ENCODE measurements at places on chromosomes 11 and 22. TPM values are rescaled to one million over a fixed set of nuclear protein-coding genes. Genes with fewer than 3 reads are reported as not detected.

- DNase-seq, result no peak
These were observed 64.8 kb downstream of the RPUSD4 start for GRCh38 chr11:126146454-126147192.

DNA sequence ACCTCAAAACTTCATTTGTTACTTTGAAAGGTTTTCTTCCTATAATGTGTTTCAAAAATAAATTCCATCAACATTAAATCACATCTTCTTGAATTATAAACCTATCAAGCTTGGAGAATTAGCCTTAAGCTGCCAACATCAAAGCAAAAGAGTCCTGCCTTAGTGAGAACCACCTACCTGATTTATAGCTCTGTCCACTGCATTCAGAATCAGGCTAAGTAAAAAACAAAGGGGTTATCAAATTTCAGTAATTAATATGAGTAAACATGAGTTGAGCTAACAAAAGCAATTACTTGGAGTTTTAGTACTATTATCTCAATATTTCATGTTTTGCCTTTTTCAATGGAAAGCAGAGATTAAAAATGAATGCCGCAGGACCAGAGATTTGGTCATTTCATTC lies 73.9 kb downstream of the CADM1 start:
- DNase-seq, result no peak

DNA sequence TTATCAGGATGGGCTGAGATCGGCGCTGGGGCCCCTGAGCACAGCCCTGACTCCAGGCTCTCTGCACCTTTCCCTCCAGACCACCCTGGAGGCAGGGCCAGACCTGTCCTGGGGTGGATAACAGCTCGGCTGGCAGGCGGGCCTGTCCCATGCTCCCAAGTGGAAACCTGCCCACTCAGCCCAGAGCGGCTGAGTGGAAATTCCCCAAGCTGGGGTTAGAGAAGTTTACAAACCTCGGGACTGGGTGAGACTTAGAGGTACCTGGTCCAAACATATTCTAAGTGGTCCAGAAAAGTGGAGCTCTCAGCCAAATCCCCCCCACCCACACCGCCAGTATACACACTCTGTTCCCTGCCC lies 4.8 kb upstream of the FXYD2 start:
- no peak for DNase-seq

- no peak for DNase-seq
These were observed 32.2 kb downstream of the RPL3 start for GRCh38 chr22:39287076-39287725.

Gene CFAP300
- polyA plus RNA-seq, result 10.6 TPM

Gene SMDT1
- polyA plus RNA-seq, result 113 TPM

DNA sequence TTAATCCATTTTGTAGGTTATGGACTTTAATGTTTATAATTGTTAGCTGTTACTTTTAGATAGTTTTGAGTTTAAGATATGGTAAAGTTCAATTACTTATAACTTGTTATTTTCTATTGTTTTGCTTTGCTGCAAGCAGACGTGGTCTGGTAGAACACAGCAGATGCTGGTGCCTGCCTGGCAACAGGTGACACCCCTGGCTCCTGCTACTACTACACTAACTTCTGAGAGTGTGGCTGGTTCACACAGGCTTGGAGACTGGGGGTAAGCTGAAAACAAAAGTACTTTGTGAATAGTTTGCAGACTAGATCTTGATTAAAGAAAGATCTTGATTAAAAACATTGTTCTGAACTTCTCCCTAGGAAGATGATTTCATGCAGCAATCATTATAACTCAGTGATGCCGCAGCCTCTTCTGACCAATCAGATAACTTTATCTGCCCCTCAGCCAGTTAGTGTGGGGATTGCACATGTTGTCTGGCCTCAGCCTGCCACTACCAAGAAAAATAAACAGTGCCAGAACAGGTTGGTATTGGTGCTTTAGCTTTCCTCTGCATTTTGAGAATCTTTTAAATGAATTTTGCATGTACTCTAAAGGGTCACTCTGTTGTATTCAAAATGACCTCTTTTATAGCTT lies 90.4 kb downstream of the HIPK3 start:
- DNase-seq, result no peak

DNA sequence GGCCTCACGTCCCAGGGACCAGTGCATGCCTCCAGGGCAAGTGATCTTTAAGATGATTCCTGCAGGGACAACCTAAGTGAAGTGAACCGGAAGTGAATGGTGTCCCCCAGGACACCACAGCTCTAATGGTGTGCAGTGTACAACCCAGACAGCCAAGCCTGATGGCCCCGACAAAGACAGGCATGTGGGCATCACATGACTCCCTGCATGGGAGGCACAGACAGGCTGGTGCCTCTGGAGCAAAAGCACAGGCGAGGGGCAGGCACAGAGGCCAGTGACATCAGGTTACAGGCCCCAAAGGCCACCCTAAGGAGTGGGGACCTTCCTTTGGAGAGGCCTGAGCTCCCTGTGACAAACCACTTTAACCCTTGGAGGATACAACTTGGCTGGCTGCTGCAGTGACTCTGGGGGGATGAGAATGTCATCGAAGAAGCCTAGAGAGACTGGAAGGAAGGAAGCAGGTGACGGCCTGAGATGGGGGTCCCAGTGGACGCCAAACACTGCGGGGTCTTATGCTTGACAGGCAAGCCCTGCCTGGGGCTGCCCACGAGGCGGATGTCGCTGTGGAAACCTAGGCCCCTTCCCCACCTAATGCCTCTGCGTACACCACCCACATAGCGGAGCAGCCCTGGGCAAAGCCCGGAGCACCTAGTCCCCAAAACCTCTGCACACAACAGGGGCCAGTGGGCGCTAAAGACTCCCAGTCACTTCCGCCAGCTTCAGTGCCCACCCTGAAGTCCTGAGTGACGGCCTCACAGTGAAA lies 12.4 kb downstream of the POLR3H start:
- DNase-seq, result no peak

DNA sequence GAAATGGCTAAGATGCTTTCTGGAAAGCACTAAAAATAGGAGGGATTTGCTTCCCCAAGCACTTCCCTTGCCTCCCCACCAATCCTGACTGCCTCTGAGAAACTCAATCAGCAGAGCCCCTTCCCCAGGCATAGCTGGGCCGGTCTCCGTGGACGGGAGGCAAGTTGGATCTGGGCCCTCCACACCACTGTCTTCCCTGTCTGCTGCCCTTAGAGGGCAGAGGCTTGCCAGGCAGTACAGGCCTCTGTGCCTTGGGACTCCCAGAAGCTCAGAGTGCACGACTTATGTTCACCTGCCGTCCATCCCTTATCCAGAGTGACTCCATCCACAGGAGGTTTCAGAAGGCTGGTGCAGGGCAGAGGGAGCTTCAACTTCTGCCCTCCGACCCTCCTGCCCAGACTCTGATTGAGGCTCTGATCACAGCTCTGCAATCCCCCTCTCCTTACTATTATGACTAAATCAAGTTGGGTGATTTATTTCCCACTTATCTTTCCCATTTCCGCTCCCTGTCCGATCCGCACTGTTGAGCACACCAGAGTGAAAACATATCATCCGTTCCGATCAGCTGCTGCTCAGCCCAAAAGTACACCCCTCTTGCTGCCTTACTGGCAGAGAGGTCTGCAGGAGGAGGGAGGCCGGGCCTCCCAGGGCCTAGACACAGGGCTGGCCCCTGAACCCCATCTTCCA lies 71.8 kb downstream of the DSCAML1 start:
- no peak for DNase-seq

Gene OR51M1
- polyA plus RNA-seq, result 0.06 TPM

GRCh38 chr11:81674211-81674610 lies 1059.5 kb downstream of the FAM181B start:
- DNase-seq, result no peak

- no peak for DNase-seq
These were observed 89.5 kb upstream of the B3GAT1 start for GRCh38 chr11:134501406-134502152.

Gene OLFML1
- 54.9 TPM for polyA plus RNA-seq

DNA sequence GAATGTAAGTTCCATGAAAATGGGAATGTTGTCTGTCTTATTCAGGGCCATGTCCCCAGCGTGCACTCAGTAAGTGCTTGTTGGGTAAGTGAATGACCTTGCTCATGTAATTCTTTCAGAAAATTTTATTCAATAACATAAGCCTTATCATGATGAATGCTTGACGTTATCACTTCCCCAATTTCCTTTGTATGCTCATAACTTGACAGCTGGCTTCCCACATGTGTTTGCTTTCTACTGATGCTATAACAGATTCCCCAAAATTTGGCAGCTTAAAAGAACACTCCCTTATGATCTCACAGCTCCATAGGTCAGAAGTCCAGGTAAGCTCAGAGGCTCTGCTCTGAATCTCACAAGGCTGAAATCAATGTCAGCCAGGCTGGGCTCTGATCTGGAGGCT lies 155.8 kb upstream of the POU2AF2 start:
- no peak for DNase-seq

Gene NXPE2
- polyA plus RNA-seq, result 0.22 TPM

Gene FAM180B
- polyA plus RNA-seq, result 0.08 TPM

- DNase-seq, result no peak
These were observed 30.8 kb downstream of the SBF1 start for GRCh38 chr22:50443801-50444625.

DNA sequence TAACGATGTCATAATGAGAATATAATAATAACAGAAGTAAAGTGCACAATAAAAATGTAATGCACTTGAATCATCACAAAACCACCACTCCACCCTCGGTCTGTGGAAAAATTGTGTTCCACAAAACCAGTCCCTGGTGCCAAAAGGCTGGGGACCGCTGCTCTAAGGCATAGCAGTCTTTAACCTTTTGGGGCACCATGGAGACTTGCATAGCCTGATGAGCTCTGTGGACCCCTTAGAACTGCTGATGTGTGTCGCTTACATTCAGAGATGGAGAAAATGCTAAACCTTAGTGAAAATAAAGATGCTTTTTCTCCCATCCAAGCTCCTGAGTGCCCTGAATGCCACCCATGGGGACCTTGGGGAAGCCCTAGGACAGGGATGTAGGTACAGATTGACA lies 87.6 kb upstream of the SEPTIN5 start:
- DNase-seq, result no peak

Gene RHOD
- polyA plus RNA-seq, result 9.2 TPM

Gene TRIM51
- polyA plus RNA-seq, result not detected

Data from right lung (tissue), 10 donors.